Lung (tissue), 17 donors: ENCODE measurements at places on chromosomes 16 and 17. TPM values are rescaled to one million over a fixed set of nuclear protein-coding genes. Genes with fewer than 3 reads are reported as not detected.

DNA sequence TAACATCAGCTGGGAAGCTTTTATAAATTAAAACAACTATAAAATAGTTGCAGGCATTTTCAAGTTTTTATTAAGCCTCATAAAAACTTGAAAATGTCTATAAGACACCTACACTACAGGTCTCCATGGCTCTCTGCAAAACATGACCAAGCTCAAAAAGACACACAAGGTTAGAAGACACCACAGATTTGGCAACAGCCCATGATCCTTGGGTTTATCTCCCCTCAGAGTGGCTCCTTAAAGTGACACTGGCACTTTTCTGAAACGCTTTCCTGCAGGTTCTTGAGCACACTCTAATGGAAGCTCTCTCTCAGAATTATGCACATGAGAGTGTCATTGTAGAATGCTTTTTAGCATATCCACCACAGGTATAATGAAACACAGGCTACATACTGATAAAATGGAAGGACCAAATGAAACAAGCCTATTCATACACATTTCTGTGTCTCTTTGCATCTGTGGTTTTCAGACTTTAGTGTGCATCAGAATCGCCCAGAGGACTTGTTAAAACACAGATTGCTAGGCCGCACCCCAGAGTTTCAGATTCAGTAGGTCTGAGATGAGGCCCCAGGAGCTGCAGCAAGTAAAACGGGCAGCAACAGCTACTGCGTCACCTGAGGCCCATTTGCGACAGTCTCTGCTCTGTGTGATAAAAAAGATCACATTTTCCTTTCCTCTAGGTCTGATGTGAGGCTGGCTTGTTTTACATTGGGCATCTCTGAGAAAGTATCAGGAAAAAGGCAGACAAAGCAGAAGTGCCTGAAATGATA, 75.0 kb upstream of the WSB1 start:
- H3K4me1 ChIP-seq: no peaks in the 10 kb centered on the region
- H3K27ac ChIP-seq: no peak overlapping the region
- H3K4me3 ChIP-seq: no peak overlapping the region
- DNase-seq: no peak

The NPIPA2 gene
- 2.7 TPM for total RNA-seq

The CD300LG gene
- total RNA-seq: 1.1 TPM

The NECAB2 gene
- total RNA-seq: 0.57 TPM

The FAM171A2 gene
- 8.0 TPM for total RNA-seq

The CD300H gene
- 3.4 TPM for total RNA-seq

The SLC22A31 gene
- total RNA-seq: 227 TPM
